ENCODE measurements at places on chromosomes 3 and 15. TPM values are rescaled to one million over a fixed set of nuclear protein-coding genes. Genes with fewer than 3 reads are reported as not detected.

- no peak overlapping the region for H3K4me3 ChIP-seq
- no peak overlapping the region for H3K27ac ChIP-seq
- no peak for DNase-seq
- H3K4me1 ChIP-seq = no peaks in the 10 kb centered on the region
- H3K27me3 ChIP-seq = no peaks in the 10 kb centered on the region
- H3K36me3 ChIP-seq = no peaks in the 10 kb centered on the region
Observed at GRCh38 chr3:83150896-83151295, 1389.5 kb upstream of the GBE1 start.

GRCh38 chr3:115876876-115877614 lies 253.7 kb downstream of the GAP43 start:
- no peak overlapping the region for H3K4me3 ChIP-seq
- no peak for DNase-seq
- no peak overlapping the region for H3K27ac ChIP-seq
- H3K27me3 ChIP-seq = no peaks in the 10 kb centered on the region

DNA sequence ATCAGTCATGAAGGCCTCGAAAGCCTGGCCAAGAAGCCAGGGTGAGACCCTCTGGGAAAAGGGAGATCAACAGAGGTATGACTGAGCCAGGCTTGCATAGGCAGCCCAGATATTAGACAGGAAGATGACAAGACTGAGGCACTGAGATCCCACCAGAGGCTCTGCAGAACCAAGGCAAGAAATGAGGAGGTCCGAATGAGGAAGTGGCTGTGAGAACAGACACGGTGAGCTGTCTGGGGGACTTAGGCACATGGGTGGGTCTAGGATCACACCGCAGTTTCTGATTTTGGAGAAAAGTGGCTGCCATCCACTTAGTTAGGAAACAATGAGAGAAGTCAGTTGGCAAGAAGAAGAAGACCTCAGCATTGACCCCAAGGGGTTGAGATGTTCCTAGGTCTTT lies 31.5 kb upstream of the PRSS50 start:
- H3K4me1 ChIP-seq = no peaks in the 10 kb centered on the region
- no peaks in the 10 kb centered on the region for H3K27me3 ChIP-seq
- no peak overlapping the region for H3K27ac ChIP-seq

DNA sequence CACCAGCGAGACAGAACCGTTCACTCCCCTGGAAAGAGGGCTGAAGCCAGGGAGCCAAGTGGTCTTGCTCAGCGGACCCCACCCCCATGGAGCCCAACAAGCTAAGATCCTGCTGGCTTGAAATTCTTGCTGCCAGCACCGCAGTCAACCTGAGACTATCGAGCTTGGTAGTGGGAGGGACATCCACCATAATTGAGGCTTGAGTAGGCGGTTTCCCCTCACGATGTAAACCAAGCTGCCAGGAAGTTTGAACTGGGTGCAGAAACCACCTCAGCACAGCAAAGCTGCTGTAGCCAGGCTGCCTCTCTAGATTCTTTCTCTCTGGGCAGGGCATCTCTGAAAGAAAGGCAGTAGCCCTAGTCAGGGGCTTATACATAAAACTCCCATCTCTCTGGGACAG lies 151.0 kb downstream of the MBNL1 start:
- H3K36me3 ChIP-seq = peaks cover 41% of the 10 kb centered on the region
- H3K4me1 ChIP-seq = no peaks in the 10 kb centered on the region
- H3K4me3 ChIP-seq = no peak overlapping the region
- no peak for DNase-seq
- H3K27ac ChIP-seq = no peak overlapping the region

DNA sequence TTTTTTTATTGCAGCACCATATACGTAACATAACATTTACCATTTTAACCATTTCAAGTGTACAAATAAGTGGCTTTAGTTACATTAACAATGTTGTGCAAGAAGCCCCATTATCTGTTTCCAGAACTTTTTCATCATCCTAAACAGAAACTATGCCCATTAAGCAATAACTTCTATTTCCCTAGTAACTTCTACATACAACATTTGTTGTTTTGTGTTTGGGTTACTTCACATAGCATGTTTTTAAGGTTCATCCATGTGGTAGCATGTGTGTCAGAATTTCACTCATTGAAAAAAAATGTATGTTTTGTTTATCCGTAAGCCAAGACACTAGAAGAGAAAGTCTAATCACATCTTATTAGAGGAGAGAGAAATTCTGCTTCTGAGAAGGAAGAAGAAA lies 450.5 kb upstream of the PDZRN3 start:
- H3K27me3 ChIP-seq = no peaks in the 10 kb centered on the region
- H3K36me3 ChIP-seq = no peaks in the 10 kb centered on the region
- DNase-seq = no peak

- H3K27ac ChIP-seq = no peak overlapping the region
- H3K4me3 ChIP-seq = no peak overlapping the region
- H3K27me3 ChIP-seq = no peaks in the 10 kb centered on the region
- no peaks in the 10 kb centered on the region for H3K36me3 ChIP-seq
- peaks cover 27% of the 10 kb centered on the region for H3K4me1 ChIP-seq
Observed at GRCh38 chr3:72257738-72258137, 472.8 kb upstream of the PROK2 start.

DNA sequence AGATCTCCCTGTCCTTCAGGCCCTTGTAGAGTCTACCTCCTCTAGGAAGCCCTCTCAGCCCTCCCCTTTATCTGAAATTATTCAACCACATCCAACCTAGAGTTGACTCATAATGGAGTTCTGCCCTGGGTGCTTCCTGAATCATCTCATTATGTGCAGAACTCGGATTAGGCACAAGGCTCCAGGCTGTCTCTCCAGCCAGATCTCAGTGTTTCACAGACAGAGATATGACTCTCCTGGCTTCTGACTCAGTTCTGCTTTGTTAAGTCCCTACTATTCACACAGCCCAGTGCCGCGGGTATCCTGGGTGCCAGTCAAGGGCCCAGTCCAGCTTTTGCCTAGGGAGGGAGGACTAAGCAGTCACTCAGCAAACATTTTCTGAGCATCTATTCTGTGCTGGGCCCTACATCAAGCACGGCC lies 9.3 kb downstream of the STRA6 start:
- DNase-seq = no peak
- H3K4me3 ChIP-seq = no peak overlapping the region
- no peaks in the 10 kb centered on the region for H3K36me3 ChIP-seq
- no peak overlapping the region for H3K27ac ChIP-seq

- no peak overlapping the region for H3K27ac ChIP-seq
- no peaks in the 10 kb centered on the region for H3K36me3 ChIP-seq
- peaks cover 2% of the 10 kb centered on the region for H3K4me1 ChIP-seq
- DNase-seq = no peak
Observed at GRCh38 chr3:129010310-129010956, 9.3 kb downstream of the EFCC1 start.

DNA sequence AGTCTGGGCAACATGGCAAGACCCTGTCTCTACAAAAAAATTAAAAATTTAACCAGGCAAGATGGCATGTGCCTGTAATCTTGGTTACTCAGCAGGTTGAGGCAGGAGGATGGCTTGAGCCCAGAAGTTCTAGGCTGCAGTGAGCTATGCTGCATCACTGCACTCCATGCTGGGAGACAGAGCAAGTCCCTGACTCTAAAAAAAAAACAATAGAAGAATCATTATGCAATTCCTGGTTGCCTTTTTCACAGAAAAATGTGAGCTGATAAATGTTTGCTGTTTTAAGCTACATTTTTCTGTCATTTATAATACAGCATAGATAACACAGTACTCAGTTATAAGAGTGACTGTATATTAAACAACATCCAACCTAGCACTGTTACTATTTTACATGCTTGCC lies 148.8 kb downstream of the SCAPER start:
- H3K4me3 ChIP-seq = no peak overlapping the region
- no peaks in the 10 kb centered on the region for H3K36me3 ChIP-seq
- no peaks in the 10 kb centered on the region for H3K27me3 ChIP-seq
- no peak for DNase-seq
- no peak overlapping the region for H3K27ac ChIP-seq

- no peaks in the 10 kb centered on the region for H3K36me3 ChIP-seq
- H3K4me1 ChIP-seq = no peaks in the 10 kb centered on the region
- DNase-seq = no peak
- H3K4me3 ChIP-seq = no peak overlapping the region
Observed at GRCh38 chr3:4674216-4674615, 181.1 kb downstream of the ITPR1 start.

DNA sequence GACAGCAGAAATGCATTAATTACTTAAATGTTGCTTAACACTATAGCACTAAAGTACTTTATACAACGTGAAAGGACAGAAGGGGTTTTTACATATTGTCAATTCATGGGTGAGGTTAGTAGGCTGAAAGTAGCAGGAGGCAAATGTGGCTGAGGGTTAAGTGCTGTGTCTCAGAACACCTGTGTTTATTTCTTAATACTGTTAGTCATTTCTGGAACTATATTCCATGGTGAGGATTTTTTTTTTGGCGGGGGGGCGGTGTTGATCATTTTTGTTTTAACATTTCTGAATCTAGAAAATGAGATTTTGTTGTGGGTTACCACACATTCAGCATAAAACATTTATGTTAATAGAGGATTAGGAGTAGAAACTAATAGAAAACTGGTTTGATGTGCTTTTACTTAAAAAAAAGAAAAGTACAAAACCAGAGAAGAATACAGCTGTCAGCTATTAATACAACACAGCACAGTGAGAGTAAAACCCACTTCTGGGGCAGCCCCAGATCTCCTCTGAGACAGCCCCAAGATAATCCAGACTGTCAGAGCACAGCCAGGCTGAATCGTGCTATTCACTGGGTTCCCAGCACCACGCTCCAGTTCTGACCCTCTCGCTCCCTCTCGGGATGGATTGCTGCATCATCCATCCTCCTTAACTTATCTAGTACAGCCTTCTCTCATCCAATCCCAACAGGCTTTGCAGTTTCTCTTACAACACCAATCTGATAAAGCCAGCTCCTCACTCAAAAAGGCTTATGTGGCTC lies 307.7 kb downstream of the TUSC7 start:
- H3K36me3 ChIP-seq = no peaks in the 10 kb centered on the region
- DNase-seq = no peak
- H3K27me3 ChIP-seq = no peaks in the 10 kb centered on the region
- no peak overlapping the region for H3K4me3 ChIP-seq

DNA sequence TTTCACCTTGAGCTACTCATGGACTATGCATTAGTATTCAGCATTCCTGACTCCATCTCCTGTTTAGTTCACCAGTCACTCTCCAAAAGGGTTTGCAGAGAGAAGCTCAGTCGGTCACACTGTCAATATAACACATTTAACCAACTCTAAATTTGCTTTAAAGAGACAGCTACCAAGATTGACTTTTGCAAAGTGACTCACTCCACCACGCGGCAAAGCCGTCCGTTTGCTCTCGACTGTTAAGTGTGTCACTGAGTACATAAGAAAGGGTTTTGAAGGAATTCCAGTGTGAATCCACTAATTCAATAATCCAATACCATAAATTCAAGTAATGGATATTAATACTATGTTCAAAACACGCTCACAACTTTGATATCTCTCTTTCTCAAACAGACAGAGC lies 1006.7 kb upstream of the NR2F2 start:
- H3K27me3 ChIP-seq = no peaks in the 10 kb centered on the region
- no peaks in the 10 kb centered on the region for H3K4me1 ChIP-seq
- H3K36me3 ChIP-seq = no peaks in the 10 kb centered on the region
- no peak for DNase-seq

GRCh38 chr15:68818066-68818768 lies 2.5 kb downstream of the ANP32A start:
- peaks cover 13% of the 10 kb centered on the region for H3K36me3 ChIP-seq
- peak overlapping the region; percentile 94 for H3K27ac ChIP-seq
- DNase-seq = peak; percentile 88
- H3K4me3 ChIP-seq = peak overlapping the region; percentile 95
- peaks cover 44% of the 10 kb centered on the region for H3K4me1 ChIP-seq

- H3K27ac ChIP-seq = peak overlapping the region; percentile 38
- no peaks in the 10 kb centered on the region for H3K36me3 ChIP-seq
- no peak for DNase-seq
- H3K27me3 ChIP-seq = no peaks in the 10 kb centered on the region
Observed at GRCh38 chr3:11547498-11547897, 96.2 kb downstream of the VGLL4 start.

DNA sequence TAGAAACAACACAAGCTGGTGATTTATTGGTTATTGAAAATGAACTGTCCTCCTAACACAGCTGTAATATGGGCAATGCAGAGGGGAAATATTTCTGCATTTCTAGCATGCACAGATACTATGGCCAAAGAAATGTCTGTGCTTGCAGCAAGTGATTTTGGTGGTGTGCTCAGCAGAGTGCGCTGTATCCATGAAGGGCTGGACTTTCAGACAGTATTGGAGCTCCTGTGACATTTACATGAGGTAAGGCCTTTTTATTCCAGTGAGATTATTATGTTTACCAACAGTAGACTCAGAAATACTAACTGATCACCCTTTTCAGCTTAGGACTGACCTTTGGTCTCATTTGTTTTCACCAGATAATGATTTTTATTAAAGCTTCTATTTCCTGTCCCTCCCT lies 1302.6 kb upstream of the EPHA6 start:
- DNase-seq = no peak
- H3K27ac ChIP-seq = no peak overlapping the region
- no peaks in the 10 kb centered on the region for H3K4me1 ChIP-seq
- H3K4me3 ChIP-seq = no peak overlapping the region

- H3K36me3 ChIP-seq = no peaks in the 10 kb centered on the region
- no peak overlapping the region for H3K27ac ChIP-seq
- H3K27me3 ChIP-seq = no peaks in the 10 kb centered on the region
- H3K4me1 ChIP-seq = no peaks in the 10 kb centered on the region
Observed at GRCh38 chr3:63642488-63642887, 10.0 kb upstream of the SNTN start.

DNA sequence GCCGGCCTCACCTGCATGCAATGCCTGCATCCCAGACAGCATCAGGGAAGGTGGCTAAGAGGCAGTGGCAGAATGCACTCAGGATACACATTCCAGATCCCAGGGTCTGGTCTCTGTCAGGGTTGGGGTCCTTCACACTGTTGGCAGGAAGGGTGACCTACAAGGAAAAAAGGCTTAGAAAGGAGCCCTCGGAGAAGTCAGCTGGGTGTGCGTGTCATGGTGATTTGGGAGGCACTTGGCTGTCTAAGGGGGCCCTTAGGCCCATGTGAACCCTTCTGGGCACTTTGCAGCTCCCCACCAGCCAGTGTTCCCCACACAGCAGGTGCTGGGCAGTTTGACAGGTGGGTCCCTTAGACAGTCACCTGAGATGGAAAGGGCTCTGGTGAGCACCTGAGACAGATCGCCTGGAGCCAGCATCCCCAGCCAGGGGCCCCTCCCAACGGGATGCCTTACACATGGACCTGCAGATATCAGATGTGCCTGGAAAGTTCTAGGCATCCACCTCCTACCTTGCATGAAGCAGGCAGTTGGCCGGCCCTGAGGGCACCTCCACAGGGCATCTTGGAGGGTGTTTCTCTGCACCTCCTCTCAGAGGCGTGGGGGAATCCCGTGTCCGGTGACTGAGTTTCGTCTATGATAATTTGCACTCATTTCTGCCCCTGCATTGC lies 131.6 kb downstream of the LRRK1 start:
- no peak overlapping the region for H3K27ac ChIP-seq
- H3K4me1 ChIP-seq = no peaks in the 10 kb centered on the region
- H3K27me3 ChIP-seq = no peaks in the 10 kb centered on the region
- no peak for DNase-seq
- H3K36me3 ChIP-seq = peaks cover 61% of the 10 kb centered on the region

GRCh38 chr3:121431726-121432517 lies 113.9 kb downstream of the POLQ start:
- H3K36me3 ChIP-seq = peaks cover 37% of the 10 kb centered on the region
- H3K27ac ChIP-seq = no peak overlapping the region
- H3K4me1 ChIP-seq = no peaks in the 10 kb centered on the region
- no peak overlapping the region for H3K4me3 ChIP-seq
- no peaks in the 10 kb centered on the region for H3K27me3 ChIP-seq
- DNase-seq = no peak

ZNF385D gene
- not detected for total RNA-seq

PSTPIP1 gene
- 40.4 TPM for total RNA-seq

ATP13A4 gene
- 21.1 TPM for total RNA-seq

ECE2 gene
- 0.15 TPM for total RNA-seq

DNAJC13 gene
- total RNA-seq = 38.9 TPM

CGNL1 gene
- not detected for total RNA-seq

CLRN1 gene
- total RNA-seq = not detected

SHF gene
- total RNA-seq = 35.4 TPM

All from Karpas-422 (cell line).